ENCODE measurements at places on chromosomes 6 and 20.

DNA sequence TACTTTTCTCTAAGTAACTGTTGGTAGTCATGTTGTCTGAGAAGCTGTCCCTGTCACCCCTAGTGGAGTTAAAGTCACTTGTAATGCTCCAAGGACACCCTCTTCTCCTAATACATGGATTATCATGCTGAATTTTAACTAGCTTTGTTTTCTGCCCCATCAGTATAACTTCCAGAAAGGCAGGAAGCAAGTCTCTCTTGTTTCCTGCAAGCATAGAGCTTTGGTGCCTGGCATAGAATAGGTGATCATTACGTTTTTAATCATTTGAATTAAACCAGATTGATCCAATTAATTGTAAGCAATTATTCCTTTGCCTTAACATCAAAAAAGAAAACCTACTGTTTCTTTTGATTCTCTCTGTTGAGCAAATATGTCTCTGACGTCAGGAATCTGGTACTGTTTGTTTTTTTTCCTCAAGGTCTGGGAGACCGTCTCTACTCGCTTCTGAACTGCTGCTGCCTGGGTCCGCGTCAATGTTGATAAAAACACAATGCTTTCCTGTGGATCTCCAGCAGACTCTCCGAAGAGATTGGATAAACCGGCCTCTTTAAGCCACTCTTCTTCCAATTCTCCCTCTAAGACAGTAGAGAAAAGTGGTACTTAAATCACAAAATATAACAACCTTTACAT is 71.8 kb downstream of the ARHGAP18 start:
- no peak for DNase-seq

GRCh38 chr6:170188571-170189001 is 102.3 kb downstream of the DLL1 start:
- DNase-seq, result no peak

- no peak for DNase-seq
Observed at GRCh38 chr20:36862857-36863668, 12.9 kb upstream of the TLDC2 start.

DNA sequence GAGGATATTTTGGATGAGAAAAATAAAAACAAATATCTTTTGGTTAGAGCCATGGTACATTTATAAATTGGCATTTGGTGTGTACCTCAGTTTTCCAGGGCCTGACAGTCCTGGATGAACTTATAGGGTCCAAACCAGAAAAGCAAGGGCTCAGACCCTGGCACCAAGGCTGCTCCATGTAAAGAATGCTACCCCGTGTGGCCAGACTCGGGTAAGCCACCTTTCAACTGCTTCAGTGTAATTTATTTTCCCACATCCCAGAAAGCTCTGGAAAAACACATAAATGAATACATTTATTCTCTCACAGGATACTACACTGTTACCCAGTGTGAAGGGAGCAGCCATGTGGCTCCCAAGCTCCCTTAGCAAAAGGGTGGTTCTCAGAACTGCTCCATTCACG is 13.8 kb downstream of the MRPL14 start:
- DNase-seq, result no peak

GRCh38 chr20:42319252-42320013 is 701.3 kb upstream of the CHD6 start:
- DNase-seq, result no peak

DNA sequence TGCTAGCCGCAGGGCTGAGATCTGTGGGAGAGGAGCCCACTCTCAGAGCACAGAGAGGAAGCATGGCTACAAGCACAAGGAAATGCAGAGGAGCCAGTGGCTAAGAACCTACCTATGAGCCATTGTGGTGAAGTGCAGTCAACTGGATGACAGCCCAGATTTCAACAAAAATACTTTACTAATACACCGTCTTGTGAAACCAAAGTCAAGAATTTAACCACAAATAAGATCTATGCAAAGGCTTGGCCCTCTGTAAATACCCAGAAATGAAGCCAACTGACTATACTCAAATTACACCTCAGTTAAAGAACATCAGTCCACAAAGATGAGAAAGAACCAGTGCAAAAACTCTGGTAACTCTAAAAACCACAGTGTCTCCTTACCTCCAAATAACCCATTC is 40.1 kb upstream of the PTCHD4 start:
- peak; percentile 72 for DNase-seq

DNA sequence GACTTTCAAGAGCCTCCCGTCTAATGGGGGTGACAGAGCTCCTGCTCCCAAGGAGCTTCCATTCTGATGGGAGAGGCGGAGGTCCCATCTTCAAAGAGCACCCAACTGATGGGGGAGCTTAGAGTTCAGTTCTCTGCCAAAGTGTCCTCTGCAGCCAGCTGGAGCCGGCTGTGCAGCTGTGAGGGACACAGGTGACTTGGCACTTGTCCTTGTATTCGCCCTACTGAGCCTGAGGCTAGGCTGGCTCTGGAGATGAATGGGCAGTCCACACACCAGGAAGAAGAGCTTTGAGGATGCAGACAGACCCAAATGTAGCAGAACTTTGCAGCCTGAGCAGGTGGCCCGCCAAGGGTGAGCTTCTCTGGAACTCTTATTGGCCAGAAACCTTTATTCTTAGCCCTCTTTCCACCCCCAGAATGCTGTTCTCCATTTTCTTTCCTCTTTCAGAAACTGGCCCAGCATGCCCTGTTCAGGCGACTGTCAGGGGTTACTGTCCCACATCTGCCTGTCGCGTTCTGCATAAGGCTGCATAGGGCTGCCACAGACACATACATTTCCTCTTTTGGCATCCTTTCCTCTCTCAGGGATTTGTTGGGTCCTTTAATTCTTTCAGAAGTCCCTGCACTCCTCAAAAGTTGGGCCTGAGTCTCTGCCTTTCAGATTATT is 108.7 kb upstream of the LRFN2 start:
- DNase-seq, result no peak

GRCh38 chr6:141398949-141399348 is 733.8 kb upstream of the GJE1 start:
- no peak for DNase-seq

DNA sequence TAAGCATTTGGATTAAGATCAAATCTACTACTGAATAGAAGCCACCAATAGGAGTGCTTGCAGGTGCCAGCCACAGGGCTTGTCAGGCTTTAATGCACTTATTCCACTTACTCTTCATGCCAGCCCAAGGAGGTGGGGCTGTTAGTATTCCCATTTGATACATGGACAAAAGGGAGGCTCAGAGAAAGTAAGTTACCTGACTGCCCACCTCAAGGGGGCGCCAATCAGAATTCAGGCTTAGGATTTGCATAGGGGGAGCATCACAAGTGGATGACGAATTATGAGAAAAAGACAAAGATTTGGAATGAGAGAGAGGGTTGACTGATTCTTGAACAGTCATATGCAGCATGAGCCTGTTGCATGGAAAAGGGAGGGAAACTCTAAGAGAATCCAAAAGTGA is 188.4 kb upstream of the TSHZ2 start:
- DNase-seq, result peak; percentile 12

DNA sequence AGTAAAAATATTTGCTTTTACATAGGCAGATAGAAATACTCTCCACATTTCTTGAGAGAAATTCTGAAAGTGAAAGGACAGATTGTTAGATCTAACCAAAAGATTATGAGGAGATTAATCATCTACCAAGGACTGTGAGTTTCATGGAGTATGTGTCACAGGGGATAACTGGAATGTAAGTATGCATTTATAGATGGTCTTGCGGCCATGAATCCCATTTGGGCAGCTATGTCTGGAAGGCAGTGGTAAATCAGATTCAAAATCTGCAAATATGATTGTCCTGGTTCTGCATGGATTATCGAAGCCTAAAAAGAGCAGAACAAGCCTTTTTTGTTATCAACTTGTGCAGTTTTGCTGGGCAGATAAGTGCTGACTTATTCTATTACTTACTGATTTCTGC is 293.8 kb downstream of the RFPL4B start:
- peak; percentile 62 for DNase-seq

DNA sequence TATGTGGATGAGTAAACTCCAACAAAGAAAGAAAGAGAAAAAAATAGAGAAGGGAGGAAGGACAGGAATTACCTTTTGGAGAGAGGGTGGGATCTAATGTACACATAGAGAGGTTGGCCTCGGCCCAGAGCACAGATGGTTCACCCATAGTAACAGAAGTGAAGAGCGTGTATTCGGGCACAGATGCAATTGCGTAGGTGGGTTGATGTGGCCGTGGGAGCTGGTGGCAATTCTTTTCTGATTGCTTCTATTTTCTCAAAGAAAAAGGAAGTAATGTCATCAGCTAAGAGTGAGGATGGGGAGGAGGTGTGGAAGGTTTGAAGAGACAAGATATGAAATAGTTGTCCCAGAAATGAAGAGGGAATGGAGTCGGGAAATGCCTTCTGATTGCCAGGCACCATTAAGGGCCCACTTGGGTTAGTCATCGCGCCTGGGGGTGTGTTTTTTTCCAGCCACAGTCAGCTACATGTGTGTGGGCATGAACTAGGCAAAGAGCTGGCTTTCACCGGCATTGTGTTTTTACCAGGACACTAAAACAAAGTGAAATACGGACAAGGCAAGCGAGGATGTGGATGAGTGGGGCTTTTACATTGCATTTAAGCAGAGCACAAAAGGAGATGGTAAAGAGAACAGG is 158.7 kb downstream of the SYNE1 start:
- DNase-seq, result no peak

DNA sequence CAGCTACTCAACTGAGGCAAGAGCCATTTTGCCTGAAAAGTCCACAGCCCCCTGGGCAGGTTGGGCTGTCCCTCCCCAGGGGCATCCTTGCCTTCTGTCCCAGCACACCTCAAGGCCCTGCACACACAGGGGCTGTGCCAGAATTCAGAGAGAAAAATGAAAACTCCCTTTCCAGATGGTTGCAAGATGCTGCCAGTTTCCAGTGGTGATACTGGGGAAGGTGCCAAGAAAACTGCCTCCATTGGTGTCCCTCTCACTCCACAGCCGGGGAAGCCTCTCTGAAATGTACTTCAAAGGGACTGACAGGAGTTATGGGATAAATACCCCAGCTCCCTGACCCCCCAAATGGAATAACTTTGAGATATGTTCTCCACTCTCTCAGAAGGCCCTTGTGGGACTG is 154.2 kb upstream of the MAFB start:
- DNase-seq, result no peak

Measured in A172 (cell line).